ENCODE measurements at places on chromosomes 13 and 19.

DNA sequence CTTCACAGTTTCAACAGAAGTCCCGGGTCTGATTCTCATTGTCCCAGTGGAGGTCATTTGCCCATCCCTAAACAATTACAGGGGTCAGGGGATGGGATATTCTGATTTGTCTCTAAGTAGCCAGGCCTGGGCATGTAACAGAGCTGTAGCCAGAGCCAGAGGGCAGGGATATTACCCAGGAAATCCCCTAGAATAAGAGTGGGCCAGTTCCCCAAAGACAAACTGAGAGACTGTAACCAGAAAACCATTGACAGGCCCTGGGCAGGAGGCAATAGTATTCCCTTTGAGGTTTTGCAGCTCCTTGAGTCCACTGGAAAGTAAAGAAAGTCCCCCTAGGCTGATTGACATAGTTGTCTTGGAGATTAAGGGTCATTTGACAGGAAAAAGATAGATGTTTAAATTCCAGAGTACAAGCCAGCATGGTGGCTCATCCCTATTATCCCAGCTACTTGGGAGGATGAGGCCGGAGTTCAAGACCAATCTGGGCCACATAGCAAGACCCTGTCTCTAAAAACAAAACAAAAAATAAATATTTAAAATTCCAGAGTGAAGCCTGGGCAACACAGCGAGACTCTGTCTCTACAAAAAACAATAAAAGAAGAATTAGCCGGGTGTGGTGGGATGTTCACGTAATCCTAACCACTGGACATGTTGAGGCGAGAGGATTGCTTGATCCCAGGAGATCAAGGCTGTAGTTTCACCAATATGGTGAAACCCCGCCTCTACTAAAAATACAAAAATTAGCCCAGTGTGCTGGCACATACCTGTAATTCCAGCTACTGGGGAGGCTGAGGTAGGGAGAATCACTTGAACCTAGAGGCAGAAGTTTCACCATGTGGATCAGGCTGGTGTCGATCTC, 1.9 kb upstream of the SDHAF1 start:
- DNase-seq: no peak

DNA sequence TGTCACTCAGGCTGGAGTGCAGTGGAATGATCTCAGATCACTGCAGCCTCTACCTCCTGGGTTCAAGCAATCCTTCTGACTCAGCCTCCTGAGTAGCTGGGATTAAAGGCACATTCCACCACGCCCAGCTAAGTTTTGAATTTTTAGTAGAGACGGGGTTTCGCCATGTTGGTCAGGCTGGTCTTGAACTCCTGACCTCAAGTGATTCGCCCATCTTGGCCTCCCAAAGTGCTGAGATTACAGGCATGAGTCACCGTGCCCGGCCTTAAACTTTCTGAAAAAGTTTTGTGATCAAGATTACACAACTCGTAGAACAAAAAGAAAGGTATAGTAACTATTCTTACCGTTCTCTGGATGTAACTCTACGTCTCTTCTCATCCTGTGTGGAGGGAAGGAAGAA, 21.2 kb downstream of the DNMT1 start:
- H3K4me1 ChIP-seq: no peaks in the 10 kb centered on the region
- H3K4me3 ChIP-seq: no peak overlapping the region
- H3K36me3 ChIP-seq: no peaks in the 10 kb centered on the region
- no peak overlapping the region for H3K27ac ChIP-seq
- H3K27me3 ChIP-seq: no peaks in the 10 kb centered on the region
- no peak for DNase-seq

- no peaks in the 10 kb centered on the region for H3K36me3 ChIP-seq
- no peak overlapping the region for H3K4me3 ChIP-seq
- no peak for DNase-seq
- no peaks in the 10 kb centered on the region for H3K4me1 ChIP-seq
- no peak overlapping the region for H3K27ac ChIP-seq
Measured at GRCh38 chr13:93231867-93232266, 5.3 kb downstream of the GPC6 start.

- DNase-seq: no peak
- peaks cover 3% of the 10 kb centered on the region for H3K27me3 ChIP-seq
- H3K4me1 ChIP-seq: peaks cover 29% of the 10 kb centered on the region
- no peak overlapping the region for H3K4me3 ChIP-seq
- peak overlapping the region; percentile 66 for H3K27ac ChIP-seq
Measured at GRCh38 chr19:18972301-18972811, 31.3 kb upstream of the HOMER3 start.

DNA sequence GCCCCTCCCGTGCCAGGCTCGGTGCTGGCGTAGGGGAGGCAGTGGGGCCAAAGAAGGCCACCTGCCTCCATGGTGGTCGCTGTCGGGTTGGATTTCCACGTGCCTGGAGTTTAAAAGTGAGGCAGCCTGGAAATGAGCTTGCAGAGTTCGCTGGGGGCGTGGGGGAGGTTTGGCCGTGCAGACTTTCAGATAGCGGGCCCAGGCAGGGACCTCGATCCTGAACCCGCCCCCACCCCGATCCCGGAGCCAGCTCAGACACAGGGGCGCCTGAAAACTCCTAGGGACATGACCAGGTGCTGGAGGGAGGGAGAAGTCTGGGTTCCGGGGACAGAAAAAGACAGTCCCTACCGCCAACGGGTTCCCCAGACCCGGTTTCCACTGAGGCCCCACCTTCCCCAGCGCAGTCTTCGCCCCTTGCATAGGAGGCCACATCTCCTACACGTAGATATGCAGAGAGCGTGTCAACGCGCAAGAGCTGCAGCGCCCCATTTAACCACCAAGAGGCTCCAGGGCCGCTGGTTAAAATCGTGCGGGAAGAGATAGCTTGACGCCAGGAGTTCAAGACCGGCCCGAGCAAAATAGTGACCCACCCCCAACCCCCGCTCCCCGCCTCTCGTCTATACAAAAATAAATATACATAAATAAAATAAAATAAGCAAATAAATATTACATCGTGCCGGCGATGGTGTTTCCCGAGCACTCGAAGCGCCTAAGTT, 8.5 kb downstream of the CCDC8 start:
- H3K27ac ChIP-seq: peak overlapping the region; percentile 2
- H3K4me1 ChIP-seq: peaks cover 46% of the 10 kb centered on the region
- no peak for DNase-seq
- no peak overlapping the region for H3K4me3 ChIP-seq

DNA sequence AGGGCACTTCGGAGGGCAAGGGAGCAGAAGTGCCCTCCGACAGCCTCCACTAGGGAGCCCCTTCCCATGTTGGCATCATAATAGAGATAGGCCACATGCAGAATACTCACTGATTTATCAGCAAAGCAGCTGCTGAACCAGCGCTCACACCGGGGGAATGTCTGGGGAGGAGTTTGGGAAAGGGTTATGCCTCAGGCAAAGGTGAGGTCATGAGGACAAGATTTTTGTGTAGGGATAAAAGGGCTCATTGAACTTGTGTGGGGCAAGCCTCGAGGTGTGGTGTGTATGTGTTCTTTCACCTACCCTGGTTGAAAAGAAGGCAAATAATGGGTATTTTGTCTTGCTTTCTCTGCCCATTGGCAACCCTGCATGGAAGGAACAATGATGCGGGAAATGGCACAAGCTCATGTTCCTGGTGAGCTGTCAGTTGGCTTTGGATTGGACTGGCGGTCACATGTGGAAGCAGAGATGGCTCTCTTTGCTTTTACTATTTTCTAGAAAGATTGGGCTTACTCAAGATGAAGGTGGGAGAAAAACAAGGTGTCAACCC, 39.1 kb upstream of the SLC7A9 start:
- no peaks in the 10 kb centered on the region for H3K36me3 ChIP-seq
- H3K27ac ChIP-seq: no peak overlapping the region
- no peak overlapping the region for H3K4me3 ChIP-seq
- peaks cover 3% of the 10 kb centered on the region for H3K4me1 ChIP-seq

DNA sequence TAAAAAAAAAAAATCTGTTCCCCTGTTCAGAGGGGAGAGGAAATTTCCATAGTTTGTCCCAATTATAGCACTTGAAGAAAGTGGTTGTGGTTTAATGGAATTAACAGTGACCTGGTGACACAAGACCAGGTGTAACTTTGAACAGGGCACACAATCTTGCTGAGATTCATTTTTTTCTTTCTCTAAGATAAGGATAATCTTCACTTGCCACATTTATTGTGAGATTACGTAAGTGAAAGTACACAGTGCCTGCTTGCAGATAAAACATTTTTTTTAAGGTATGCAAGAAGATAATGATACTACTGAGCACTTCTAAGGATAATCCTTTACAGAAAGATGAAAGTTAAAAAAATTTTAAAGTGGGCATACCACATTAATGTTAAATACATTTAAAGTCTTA, 448.1 kb downstream of the DIAPH3 start:
- no peak overlapping the region for H3K4me3 ChIP-seq
- no peaks in the 10 kb centered on the region for H3K36me3 ChIP-seq
- no peak overlapping the region for H3K27ac ChIP-seq
- no peaks in the 10 kb centered on the region for H3K4me1 ChIP-seq
- DNase-seq: no peak

DNA sequence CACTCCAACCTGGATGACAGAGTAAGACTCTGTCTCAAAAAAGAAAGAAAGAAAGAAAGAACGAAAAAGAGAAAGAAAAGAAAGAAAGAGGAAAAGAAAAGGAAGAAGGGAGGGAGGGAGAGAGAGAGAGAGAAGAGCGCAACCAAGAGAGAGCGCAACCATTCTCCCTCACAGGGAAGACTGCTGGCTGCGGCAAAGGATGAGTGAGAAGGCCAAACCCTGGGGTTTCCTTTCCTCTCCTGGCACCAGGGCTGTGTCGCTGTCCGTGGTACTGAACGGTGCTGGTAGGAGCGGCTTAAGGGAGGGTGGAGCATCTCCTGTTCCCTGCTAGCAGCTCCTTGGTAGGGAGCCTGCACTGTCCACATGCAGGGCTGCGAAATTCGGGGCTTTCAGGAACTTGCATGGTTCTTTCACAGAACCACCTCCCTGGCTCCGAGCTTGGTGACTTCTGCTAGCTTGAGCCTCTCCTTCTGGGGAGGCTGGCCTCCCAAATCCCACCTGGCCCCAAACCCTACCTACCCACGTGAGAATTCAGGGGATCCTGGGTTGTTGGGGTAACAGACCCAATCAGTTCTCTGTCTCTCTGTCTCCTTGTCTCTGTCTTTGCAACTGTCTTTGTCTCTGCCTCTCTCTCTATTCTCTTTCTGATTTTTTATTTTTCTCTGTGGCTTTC, 51.1 kb upstream of the ZNRF4 start:
- no peak for DNase-seq
- H3K27ac ChIP-seq: no peak overlapping the region
- no peak overlapping the region for H3K4me3 ChIP-seq
- peaks cover 24% of the 10 kb centered on the region for H3K27me3 ChIP-seq

DNA sequence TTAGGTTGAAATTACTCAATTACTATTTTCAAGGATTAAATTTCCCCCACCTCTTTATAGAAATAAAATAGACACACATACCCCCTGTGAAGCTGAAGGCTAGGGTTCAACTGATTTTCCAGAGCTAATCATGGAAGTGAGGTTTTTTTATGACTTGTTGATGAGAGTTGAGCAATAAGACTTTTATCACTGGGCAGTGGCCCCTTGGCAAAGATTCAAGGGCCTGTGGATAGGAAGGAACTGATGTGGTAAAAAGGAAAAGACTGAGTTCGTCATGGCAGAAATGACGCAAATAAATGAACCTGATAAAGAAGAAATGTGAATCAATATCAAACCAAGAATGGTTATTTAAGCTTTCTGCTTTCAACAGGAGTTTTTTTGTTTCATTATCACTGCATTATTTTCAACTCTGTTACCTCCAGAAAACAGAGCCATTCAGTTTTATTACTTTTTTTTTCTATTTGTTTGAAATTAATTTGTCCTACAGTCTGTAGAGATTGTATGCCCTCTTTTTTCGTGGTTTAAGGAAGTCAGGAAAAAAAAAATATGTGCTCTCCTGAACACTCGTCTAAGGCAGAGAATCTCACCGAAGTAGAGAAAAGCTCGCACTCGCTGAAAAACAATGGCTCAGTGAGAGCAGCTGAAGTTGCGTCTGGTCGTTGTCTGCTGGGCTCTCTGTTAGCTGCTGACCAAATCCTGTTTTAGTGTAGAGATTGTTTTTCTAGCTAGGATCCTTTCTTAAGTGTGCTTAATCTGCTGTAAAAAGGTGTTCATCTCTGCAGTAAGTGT, 38.9 kb downstream of the STOML3 start:
- no peak overlapping the region for H3K27ac ChIP-seq
- no peak overlapping the region for H3K4me3 ChIP-seq
- H3K27me3 ChIP-seq: no peaks in the 10 kb centered on the region

DNA sequence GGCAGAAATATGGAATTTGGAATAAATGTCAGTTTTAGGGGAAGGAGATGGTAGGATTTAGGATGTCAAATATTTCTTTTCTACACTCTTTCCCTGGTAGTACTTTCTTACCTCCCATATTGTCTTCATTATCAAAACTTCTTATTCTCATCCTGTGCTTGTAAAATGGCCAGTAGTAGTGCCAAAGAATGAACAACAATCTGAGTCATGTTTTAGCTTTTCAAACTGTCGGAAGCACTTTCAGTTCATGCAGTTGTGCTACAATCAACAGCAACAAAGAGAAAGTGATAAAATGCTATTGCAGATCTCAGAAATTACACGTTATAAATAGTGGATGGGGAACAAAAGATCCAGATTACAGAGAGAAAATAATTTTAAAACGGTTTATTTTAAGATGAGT, 193.7 kb upstream of the RXFP2 start:
- H3K4me1 ChIP-seq: no peaks in the 10 kb centered on the region
- H3K36me3 ChIP-seq: no peaks in the 10 kb centered on the region
- no peak overlapping the region for H3K27ac ChIP-seq

DNA sequence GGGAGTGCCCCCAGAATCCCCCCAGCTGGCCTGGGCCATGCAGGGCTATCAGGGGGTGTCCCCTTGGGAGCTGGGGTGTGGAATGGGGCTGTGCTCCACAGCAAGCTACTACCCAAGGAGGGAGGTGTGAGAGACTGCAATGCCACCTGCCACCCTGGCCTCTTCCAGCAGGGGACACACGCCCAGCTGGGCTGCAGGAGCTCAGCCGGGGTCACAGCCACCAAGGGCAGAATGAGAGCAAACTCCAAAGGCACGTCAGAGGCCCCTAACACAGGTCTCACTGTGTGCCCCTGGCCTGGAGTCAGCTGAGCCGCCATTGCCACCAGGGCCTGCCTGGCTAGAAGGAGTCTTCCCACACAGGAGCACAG, 55.5 kb downstream of the MLLT1 start:
- DNase-seq: no peak
- peaks cover 60% of the 10 kb centered on the region for H3K4me1 ChIP-seq
- H3K36me3 ChIP-seq: peaks cover 24% of the 10 kb centered on the region
- H3K4me3 ChIP-seq: no peak overlapping the region

- DNase-seq: no peak
- H3K27me3 ChIP-seq: no peaks in the 10 kb centered on the region
- no peaks in the 10 kb centered on the region for H3K4me1 ChIP-seq
- H3K4me3 ChIP-seq: no peak overlapping the region
- no peak overlapping the region for H3K27ac ChIP-seq
- H3K36me3 ChIP-seq: no peaks in the 10 kb centered on the region
Measured at GRCh38 chr19:4738734-4739133, 15.1 kb upstream of the DPP9 start.

- H3K4me3 ChIP-seq: no peak overlapping the region
- no peak for DNase-seq
- peaks cover 18% of the 10 kb centered on the region for H3K4me1 ChIP-seq
- H3K36me3 ChIP-seq: no peaks in the 10 kb centered on the region
- no peaks in the 10 kb centered on the region for H3K27me3 ChIP-seq
Measured at GRCh38 chr19:34502582-34503411, 21.2 kb downstream of the WTIP start.

Data from esophagus squamous epithelium (tissue), 5 donors.